ENCODE measurements at places on chromosomes 12 and 14. TPM values are rescaled to one million over a fixed set of nuclear protein-coding genes. Genes with fewer than 3 reads are reported as not detected.

GRCh38 chr12:100790552-100790951 is 4.0 kb upstream of the ANO4 start:
- DNase-seq, result no peak

DNA sequence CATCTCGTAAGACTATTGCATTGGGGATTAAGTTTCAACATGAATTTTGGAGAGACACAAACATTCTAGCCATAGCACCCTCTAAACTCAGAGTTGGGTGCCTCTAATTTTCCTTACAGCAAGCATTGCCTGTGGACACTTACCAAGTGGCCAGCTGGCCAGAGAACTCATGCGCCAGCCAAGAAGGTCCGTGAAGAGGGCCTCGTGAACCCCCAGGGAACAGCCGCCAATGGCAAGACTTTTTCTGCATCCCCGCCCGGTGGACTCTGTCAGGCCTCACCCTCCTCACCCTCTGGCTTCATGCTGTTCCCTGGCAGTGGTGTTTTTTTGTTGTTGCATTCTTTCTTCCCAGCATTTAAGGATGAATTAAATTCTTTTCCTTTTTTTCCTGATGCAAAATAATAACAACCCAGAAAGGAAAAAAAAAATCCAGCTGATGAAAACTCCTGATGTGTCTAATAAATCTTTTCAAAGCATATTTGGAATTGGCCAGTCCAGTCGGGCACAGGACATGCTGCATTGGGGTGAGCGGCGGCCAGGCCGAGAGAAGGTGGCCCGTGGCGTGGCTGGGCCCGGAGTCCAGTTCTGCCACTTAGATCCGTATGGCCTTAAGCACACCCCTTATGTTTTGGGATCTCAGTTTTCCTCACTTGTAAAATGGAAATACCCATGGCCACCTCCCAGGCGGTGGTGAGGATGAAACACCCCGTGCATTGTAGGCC is 191.9 kb upstream of the DIO3 start:
- DNase-seq, result no peak

Gene NKX2-8
- total RNA-seq, result not detected

DNA sequence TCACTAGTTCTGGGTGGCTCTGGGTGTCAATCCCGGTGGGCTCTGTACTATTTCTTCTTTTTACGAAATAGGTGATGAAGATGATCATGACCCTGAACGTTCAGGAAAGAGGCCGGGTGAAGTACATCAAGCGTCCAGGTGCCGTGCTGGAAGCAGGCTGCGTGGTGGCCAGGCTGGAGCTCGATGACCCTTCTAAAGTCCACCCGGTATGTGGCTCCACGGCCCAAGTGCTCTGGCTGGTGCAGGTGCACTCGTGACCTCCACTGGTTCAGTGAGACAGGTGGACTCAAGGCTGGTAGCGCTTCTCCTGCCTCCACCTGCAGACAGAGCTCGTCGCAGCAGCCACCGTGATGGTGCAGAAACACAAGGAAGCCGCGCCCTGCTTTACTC is 85.1 kb downstream of the ACACB start:
- DNase-seq, result no peak

- DNase-seq, result no peak
Measured at GRCh38 chr12:15184484-15184883, 36.7 kb downstream of the RERG start.

- DNase-seq, result no peak
Measured at GRCh38 chr14:76486251-76486743, 110.4 kb downstream of the ESRRB start.

Gene CCND2
- total RNA-seq, result 116 TPM

- DNase-seq, result no peak
Measured at GRCh38 chr14:102902523-102903247, 19.8 kb upstream of the AMN start.

GRCh38 chr12:44616402-44616801 is 259.7 kb downstream of the NELL2 start:
- no peak for DNase-seq

GRCh38 chr14:73784181-73784987 is 67.2 kb upstream of the PTGR2 start:
- DNase-seq, result no peak

DNA sequence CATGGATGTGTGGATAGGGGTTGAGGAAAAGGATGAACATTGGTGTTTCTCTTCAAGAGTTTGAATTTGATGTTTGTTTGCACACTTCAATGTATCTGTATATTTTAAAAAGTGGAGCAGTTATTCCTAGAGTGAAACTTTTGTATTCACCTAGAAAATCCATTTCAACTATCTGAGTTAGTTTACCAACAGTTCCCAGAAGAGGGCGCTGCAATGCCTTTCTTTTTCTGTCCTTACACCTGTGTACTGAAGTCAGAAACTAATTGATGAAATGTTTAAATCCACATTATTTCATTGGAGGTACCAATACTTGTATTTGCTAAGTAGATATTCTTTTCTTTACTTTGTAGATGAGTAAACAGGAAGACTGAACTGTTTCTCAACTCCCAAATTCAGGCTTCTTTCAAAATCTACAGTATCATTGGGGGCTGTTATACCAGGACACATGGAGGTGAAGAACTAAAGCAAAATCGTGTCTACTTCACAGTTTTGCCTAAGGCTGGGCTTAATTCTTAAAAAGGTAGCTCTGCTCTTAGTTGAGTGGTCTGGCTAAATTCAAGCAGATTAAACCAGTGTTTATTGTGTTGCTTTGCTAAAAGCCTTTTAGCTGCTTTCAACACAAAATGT is 26.6 kb upstream of the KLRB1 start:
- DNase-seq, result peak; percentile 54

Gene TPH2
- not detected for total RNA-seq

Gene KERA
- total RNA-seq, result not detected

Gene TMED8
- total RNA-seq, result 12.0 TPM

Data from omental fat pad (tissue), 4 donors.